ENCODE measurements at places on chromosomes 16 and 17. TPM values are rescaled to one million over a fixed set of nuclear protein-coding genes. Genes with fewer than 3 reads are reported as not detected.

Gene MAP2K6
- 3.9 TPM for total RNA-seq

Gene SYNGR3
- 4.2 TPM for total RNA-seq

Gene PER1
- total RNA-seq = 48.5 TPM

Gene CHP2
- not detected for total RNA-seq
